ENCODE measurements at places on chromosomes 6 and 20.

DNA sequence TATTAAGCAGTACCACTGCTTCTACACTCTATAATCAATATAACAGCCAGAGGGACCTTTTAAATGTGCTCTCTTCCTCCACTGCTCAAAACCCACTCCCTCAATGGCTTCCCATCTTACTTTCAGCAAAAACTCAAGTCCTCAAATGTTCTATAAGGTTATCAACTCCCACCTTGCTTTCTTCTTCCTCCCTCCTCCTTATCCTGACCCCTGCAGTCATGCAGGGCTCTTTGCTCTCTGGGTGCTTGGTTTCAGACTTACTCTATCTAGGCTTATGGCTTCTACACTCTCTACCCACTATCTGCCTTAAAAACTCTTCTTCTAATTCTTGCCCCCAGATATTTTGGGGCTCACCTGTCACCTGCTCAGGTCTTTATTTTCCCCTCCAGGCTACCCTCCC is 5.3 kb downstream of the ARHGAP18 start:
- no peak for DNase-seq

GRCh38 chr6:42274898-42275297 is 57.2 kb upstream of the MRPS10 start:
- no peak for DNase-seq

DNA sequence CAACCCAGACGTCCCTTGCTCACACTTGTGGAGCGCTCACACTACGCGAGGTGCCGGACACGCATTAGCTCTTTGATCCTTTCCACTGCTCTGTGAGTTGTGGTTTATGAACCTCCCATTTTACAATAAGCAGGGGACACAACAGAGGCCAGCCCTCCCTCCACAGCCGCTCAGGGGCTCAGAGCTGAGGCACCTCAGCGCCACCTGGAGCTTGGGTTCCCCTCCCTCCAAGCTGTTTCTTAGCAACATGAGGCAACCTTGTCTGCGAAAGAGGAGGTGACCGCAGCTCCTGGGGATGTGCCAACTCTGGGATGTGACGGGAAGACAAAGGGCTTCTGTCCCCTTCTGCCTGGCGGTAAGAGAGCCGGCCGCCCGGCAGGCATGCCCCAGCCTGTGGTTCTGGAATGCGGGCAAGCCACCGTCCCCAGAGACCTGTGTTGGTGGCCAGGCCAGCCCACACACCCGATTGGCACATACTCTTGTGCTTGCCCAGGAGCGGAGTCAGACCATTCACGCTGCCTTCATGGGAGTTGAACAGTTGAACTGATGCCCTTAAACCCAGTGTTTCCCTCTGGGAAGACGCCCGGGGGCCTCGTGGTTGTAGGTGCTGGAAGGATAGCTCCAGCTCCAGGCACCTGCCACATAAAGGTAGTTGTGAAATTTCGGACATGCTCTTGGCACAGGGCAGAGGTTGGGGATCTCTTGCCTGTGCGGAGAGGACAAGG is 44.5 kb downstream of the RBM38 start:
- DNase-seq = no peak

GRCh38 chr6:147676495-147677199 is 168.2 kb downstream of the SAMD5 start:
- DNase-seq = no peak

GRCh38 chr6:11732036-11732631 is 46.5 kb downstream of the ADTRP start:
- DNase-seq = no peak

DNA sequence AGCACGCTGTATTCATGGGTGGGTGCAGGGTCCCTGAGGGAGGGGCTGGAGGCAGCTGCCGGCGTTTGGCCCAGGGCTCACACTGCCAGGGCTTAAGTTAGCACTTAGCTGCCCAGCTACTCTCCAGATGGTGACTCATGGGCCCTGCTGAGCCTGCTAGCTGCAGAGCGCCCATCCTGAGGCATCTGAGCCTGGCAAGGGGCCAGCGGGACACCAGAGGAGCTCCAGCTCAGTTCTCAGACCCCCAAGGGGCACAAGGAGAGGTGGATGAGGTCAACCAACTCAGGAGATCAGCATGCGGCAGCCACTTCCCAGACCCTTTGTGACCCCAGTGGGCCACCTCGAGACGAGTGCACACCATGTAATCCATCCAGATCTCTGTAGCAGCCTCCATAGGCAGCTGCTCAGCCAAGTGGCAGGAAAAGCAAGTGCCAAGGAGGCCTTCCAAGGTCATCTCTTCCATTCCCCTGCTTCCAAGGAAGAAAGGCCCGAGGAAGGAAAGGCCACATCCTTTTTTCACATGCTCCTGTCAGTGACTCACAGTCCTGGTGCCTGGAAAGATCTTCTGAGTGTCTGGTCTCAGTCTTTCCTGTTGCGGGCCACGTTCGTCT is 35.3 kb downstream of the FOXP4 start:
- no peak for DNase-seq

GRCh38 chr20:48177058-48177457 is 391.8 kb upstream of the SULF2 start:
- no peak for DNase-seq

GRCh38 chr20:17992224-17992637 is 23.4 kb downstream of the MGME1 start:
- no peak for DNase-seq

DNA sequence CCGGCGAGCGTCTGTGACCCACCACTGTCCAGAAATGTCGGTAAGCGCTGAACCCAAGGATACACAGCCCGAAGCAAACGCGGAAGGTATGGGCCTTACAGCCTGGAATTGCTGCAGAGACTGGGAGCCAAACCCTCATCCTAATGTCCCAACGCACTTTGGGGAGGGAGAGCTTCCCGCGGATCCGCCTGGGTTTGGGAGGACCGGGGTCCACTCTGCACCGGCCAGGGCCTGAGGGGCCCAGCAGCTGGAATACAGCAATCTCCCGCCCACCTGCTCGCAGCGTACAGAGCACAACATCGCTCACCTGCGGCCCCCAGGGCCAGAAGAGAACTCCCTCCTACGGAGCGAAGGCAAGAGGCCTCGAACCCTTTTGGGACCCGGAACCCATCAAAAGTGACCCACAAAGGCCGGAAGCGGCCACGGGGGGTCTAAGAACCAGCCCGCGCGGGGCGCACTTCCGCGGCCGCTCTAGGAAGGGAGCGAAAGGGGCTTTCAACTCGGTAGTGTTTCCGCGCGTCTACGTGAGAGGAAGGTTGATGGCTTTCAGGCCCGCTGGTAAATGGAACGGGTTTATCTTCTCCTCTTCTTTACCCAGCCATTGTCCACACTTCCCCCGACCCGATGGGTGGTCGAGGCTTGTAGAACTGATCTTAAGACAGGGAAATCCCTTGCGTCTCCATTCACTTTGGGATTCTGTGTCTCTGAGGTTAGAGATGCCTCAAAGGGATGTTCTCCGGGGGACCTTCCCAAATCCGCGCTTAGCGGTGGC is at the start of gene ZSCAN12:
Gene ZSCAN12, minus strand, starts transcription at position 398 of the 772 bp plus-strand sequence. CDS start 1,342 bp downstream, outside the sequence.
- DNase-seq = peak; percentile 88

DNA sequence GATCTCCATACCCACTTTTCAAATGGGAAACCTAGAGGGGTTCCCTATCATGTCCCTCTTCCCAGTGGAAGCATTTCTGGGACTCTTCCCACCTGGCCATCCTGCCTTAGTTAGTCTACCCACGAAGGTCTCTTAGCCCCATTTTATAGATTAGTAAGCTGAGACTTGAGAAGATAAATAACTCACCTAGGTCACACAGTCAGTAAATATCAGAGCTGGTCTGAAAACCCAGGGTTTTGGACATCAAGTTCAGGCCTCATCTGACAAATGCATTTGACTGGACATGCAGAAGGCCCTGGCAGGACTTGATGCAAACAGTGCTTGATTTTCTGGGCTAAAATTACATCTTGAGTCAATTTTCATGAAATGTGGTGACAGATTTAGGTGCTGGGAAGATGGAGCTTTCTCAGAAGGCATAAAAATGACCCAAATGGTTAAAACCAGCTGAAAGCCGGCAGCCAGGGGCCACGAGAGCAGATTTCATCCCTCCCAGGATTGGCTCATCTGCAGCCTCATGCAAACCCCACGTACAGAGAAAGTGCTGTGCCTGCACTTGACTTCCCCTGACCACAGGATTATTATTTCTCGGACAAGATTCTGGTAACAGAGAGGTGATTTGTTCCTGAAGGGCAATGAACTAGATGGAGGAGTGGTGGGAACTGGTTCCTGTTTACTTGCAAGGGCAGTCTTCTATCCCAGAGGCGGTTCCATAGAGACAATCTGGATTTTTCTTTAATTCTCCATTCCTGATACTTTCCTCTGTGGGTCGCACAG is 23.1 kb downstream of the CPNE5 start:
- DNase-seq = no peak

- no peak for DNase-seq
Observed at GRCh38 chr20:49989234-49990065, 6.7 kb downstream of the SNAI1 start.

- DNase-seq = no peak
Observed at GRCh38 chr20:53503517-53503919, 90.1 kb downstream of the ZNF217 start.

- no peak for DNase-seq
Observed at GRCh38 chr20:59864726-59865125, 68.7 kb downstream of the SYCP2 start.

GRCh38 chr6:30615958-30616810 is 859 bp downstream of the PPP1R10 start:
- no peak for DNase-seq

DNA sequence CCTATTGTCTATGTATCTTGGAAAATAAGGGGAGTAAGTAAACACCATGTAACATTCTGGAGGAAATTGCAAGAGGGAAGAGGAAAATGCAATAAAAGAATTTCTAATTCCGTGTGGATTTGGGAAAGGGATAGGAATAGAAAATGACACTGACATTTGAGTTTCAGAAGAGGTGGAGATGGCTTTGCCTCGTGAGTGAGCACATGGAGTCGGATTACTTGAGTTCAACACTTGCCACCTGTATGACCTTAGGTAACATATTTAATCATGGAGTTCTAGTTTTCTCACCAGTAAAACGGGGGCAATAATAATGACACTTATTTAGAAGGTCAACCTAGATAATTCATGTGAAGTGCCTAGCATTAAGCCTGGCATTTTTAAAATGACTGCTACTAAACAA is 10.8 kb upstream of the PBOV1 start:
- no peak for DNase-seq

- DNase-seq = no peak
Observed at GRCh38 chr6:128641703-128642102, 121.3 kb upstream of the PTPRK start.

DNA sequence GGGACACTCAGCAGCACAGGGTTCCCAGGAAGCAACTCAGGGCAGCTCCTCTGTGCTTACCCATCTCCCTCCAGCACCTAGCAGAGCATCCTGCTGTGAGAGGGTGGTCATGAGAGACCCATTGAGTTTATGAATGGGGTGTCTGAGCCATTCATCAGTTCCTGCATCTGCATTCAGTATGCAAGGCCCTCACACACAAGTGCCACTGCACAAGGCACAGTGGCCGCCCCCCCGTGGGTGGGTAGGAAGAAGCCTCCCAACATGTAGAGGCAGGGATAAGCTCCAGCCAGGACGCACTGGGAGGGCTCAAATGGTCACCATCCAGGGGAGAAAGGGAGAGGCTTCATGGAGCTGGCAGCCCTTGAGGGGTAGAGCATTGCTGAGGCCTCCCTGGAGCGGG is 43.0 kb downstream of the FOXP4 start:
- DNase-seq = no peak

DNA sequence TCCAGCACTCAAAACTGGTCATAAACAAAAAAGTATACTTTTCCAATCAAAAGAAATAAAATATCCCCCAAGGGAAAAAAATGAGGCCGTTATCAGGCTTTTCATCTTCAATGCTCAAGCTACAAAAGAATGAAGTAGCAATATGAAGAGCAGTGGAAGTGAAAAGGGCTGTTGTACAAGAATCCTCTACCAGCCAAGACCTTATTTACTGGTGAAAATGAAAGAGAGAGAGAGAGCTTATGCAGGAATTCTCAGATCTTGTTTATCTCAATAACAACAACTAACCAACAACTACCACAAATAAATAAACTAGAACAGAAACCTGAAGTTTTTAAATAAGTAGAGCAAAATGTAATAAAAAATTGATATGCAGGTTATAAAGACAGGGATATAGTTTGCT is 400.6 kb downstream of the HDGFL1 start:
- no peak for DNase-seq

GRCh38 chr20:52039790-52040189 is 151.8 kb downstream of the ZFP64 start:
- DNase-seq = no peak

- DNase-seq = no peak
Observed at GRCh38 chr6:33904747-33905065, 100.9 kb upstream of the MLN start.

DNA sequence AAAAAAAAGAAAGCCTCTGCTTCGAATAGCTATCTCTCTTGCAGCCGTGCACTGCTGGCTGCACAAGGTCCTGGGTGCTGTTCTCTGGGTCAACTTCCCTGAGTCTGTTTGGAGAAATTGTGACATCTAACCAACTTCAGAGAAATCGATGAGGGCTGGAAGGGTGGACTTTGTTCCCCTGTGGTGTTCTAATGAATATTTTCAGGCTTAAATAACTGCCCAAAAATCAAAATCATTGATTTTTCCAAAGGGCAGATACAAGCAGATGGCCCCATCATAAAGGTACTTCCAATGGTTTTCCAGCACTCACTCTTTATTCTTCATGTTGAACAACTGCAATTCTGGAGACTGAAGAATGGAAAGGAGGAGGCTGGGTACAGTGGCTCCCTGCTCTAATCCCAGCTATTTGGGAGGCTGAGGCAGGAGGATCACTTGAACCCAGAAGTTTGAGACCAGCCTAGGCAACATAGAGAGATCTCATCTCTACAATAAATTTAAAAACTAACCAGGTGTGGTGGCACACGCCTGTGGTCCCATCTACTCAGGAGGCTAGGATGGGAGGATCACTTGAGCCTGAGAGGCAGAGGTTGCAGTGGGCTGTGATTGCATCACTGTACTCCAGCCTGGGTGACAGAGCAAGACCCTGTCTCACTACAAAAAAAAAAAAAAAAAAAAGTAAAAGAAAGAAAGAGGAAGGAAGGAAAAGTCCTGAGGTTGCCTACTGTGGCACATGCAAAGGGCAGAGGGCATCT is 59.1 kb downstream of the FOXA2 start:
- no peak for DNase-seq

- DNase-seq = peak; percentile 1
Observed at GRCh38 chr6:148890096-148890495, 143.3 kb downstream of the UST start.

DNA sequence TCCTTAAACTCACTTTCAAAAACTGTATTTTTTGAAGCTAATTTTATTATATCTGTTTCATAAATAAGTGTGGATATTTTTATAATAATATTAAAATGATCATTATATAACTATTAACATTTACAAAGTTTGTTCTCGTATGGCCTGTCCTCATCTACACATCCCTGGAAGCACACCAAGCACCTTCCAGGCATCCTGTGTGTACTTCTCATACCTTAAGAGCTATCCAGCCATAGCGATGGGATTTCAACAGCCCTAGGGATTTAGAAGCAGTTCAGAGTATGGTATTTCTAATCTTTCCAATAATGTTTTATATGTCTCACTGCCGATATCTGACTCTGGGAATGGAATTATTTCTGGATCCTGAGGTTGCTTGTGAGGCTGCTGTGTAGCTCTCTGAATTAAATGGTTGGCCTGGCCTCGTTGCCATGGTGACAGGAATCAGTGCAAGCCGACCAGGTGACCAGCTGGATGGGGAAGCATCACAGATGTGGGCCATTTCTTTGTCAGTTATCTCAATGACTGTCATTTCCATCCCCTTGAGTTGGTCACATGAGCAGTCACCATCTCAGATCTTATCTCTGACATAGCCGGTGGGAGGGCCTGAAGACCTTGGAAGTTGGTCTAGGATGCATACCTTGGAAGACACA is 265.2 kb upstream of the RIN2 start:
- DNase-seq = no peak
